ENCODE measurements at places on chromosomes 7 and 10.

DNA sequence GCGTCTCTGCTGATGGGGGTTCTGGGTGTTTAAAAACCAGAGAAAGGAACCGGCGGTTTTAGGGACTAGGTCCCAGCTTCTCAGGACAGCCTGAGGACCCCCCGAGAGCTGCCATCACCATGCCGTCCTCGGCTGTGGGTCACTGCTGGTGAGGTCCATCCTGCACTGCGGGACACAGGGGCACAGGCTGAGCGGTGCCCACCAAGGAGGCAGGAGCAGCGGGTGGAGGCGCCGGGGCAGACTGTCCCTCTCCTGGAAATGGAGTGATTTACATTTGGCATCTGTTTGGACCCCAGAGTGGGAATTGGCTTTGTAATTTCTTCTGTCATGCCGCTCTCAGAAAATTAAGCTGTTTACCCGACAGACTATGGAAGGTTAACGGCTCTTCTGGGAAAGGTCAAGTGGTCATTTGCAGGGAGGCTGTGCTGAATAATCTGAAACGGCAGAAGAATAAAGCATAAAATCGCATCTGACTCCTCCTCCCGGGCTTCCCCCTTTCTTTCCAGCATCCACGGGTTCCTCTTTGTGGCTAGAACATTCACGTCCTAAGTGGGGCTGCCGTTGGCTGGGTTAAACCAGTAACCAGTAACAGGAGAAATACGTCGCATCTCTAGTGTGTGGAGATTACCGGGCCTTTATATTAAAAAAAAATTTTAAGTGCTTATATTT lies 31.7 kb downstream of the LHPP start:
- DNase-seq: no peak

- DNase-seq: peak; percentile 52
Observed at GRCh38 chr10:16909271-16909767, 92.1 kb upstream of the RSU1 start.

DNA sequence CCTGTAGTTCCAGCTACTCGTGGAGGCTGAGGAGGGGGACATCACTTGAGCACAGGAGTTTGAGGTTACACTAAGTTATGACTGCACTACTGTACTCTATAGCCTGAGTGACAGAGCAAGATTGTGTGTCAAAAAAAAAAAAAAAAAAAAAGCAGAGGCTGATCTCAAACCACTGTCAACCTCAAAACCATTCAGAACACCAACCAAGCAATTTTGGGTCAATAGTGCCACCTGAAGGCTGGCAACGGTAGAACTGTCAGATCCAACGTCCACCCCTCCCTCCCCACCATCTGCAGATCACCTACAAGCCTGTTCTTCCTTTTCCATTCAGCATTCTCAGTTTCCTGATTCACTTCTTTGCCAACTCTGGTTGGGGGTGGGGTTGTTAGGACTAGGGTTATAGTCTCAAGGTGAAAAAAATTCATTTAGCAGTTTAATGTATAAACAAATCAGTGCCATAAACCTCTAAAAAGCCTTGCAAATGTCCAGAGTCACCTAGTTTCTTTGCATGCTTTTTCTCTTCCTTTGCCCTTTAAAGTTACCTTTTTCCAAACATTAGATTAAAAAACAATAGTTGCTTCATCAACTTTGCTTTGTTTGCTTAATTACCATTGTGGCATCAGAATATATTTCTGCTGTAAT lies 2.6 kb downstream of the MRPS33 start:
- DNase-seq: peak; percentile 41

DNA sequence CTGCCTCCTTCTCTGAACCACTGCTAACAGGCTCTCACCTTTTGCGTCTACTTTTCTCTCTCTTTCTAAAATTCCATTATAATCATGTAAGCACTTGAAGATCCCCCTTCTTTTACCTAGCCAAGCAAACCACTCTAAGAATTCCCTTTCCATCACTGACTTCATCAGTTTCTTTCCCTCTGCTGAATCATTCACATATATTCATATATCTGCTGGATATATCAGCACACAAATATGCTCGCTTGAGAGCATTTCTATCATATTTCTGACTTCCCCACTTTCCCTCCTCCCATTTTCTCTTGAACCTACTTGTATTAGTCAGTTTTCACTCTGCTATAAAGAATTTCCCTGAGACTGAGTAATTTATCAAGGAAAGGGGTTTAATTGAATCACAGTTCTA lies 84.2 kb upstream of the LRRN3 start:
- no peak for DNase-seq

DNA sequence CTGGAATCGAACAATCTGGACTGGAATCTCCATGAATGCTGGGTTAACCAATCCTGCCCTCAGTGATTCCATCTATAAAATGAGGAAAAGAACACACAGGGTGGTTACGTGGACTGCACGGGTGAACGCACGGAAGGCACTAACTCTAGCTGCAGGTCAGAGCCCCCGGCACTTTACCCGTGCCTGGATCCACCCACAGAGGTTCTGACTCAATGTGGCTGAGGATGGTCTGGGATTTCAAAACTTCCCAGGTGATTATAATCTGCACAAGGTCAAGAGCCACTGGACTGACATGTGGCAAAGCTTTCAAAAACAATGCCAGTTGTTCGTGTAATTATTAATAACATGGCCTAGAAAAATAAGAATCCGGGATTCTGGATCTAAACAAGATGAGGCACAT lies 29.2 kb downstream of the KIAA1549 start:
- DNase-seq: no peak

DNA sequence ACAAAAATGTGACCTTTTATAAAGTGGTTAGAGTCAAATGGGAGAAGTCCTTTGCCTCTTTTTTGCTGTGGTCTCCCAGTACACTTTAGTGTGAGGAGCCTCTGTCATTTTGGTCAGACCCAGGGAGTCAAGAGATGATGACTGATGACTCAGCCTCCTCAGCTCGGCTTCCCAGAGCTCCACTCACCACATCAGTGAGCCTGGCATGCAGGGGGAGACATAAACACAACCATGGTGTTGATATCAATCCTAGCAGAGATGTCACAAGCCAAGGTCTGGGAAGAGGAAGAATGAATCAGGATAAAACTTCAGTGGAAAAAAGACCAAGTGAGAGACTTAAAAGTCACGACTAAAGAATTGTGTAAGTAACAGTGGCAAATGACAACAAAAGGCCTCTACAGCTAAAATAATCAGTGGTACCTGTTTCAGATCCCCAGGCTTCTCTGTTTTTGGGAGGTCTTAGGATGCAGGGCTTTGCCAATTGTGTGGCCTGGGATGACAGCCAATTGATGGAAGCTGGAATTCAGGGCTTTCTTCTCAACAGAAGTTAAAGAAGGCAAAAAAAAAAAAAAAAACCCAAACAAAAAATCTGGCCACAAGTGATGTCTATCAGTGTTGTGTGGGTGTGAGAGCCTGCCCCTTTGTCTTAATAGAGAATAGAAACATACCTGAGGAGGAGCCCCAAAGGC lies 50.2 kb downstream of the TFAM start:
- peak; percentile 99 for DNase-seq

DNA sequence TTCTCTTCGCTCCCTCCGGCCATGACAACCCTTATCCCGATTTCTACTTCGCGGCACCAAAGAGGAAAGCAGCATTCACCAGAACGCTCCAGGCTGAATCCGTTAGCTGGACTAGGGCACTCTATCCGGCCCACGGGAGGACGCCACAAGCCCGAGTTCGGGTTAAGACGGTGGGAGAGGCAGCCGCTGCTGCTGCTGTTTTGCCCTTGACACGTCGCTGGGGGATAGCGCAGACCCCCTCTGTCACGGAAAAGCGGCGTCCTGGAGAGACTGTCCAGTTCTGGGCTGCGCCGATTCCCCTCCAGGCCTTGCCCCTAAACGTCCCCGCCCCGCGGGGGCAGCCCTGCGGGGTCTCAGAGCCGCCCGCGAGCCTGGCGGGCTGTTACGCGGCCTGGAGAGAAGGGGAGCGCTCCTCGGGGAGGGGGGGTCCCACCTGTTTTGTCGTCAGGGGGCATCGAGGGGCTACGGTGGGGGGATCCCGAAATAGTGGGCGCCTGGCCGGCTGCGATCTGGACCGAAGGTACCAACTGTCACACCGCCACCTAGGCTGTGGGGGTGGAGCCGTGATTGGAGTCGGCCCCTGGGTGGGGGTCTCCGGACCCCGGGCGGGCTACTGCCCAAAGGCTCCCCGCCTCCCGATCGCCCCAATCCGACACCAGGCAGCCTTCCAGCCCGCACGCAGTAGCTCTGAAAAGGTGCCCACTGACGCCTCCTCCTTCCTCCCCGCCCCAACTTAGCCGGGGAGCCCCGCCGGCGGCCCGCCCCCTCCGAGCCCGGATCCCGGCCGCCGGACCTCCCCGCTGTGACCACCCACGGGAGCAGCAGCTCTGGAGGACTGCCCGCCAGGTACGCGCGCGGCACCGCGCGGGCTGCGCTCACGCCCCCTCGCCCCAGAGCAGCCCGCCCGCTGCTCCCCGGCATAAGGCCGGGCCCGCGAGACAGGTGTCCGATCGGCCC lies 772 bp downstream of the SGMS1 start:
- DNase-seq: no peak

DNA sequence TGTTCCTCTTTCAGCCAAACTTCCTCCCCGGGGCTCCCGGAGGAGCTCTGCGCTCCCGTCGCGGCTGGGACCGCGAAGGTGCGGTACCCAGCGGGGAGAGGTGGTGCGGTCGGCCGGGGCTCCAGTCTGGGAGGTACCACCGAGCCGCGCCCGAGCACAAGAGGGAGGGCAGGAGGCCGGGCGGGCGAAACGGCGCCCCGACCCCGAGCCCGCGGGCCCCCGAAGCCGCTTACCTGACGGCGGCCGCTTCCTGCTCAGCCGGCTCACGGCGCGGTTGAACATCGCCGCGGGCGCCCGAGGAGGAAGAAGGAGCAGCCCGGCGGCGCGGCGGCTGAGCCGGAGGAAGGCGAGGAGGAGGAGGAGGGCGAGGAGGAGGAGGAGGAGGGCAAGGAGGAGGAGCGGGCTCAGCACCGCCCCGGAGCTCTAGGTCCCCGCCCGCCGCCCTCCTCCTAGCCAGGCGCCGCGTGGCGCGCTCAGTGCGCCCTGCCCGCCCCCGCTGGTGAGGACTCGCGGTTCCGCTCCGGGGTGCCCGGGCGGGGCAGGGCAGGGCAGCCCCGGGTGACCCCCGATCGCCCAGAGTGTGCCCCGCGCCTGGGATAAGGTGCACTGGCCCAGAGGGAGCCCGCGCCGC lies at the start of gene RGS10:
Gene RGS10 (minus strand): TSS at position 363 of the 631 bp plus-strand sequence. CDS start 81 bp downstream, at position 282.
- DNase-seq: peak; percentile 57

DNA sequence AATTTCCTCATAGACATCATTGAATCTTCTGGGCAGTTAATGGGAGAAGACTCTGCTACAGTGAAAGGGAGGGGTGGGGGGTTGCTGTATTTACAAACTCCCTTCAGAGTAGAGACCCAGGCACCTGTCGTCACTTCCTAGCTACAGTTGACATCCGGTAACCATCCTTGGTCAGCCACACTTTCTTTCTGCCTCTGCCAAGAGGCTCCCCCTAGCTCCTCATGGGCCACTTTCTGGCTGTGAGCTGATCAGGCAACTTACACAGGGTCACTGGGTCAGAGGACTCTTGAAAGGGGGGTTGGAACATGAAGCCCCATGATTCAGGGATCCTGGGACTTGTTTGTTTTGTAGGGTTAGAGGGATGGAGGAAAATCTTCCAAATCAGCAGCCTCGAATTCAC lies 1.2 kb downstream of the TECPR1 start:
- no peak for DNase-seq

DNA sequence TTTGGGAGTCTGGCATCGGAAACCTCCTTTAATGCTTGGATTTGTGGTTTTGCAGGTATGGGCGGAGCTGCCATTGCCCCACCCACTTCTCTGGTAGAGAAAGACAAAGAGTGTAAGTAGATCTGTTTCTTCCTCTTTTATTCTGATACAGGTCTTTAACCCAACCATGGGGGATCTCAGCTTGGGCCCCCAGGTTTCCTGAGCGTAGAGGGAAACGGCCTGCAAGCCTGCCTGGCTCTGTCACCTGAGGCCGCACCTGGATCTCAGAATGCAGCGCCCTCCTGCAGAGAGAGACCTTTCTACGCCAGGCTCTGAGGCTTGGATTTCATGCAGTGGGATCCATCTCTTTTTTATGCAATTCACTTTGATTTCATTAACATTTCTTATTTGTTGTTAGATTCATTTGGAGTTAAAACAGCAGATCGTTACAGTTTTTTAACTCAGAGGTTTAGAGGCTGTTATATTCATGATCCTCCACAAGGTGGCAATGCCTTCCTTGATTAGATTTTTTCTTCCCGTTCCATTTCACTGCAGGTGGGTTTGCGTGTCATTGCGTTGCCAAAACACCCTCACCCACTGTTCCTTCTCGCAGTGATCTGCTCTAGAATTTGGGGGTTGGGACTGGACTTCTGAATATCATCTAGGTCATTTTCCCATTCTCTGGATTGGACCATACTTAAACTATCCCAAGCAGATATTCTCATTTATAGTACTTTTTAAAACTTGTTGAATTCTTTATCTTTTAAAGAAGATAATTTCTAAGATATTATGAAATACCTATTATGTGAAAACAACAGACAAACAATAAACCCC lies 20.0 kb downstream of the RBM17 start:
- DNase-seq: no peak

GRCh38 chr7:47438411-47439029 lies 143.4 kb downstream of the TNS3 start:
- no peak for DNase-seq

- DNase-seq: no peak
Observed at GRCh38 chr7:2734084-2734686, 46.2 kb downstream of the AMZ1 start.

All from stromal cell of bone marrow (primary cell).